ENCODE measurements at places on chromosomes 3 and 15. TPM values are rescaled to one million over a fixed set of nuclear protein-coding genes. Genes with fewer than 3 reads are reported as not detected.

TERC gene
- total RNA-seq: 190 TPM

DNA sequence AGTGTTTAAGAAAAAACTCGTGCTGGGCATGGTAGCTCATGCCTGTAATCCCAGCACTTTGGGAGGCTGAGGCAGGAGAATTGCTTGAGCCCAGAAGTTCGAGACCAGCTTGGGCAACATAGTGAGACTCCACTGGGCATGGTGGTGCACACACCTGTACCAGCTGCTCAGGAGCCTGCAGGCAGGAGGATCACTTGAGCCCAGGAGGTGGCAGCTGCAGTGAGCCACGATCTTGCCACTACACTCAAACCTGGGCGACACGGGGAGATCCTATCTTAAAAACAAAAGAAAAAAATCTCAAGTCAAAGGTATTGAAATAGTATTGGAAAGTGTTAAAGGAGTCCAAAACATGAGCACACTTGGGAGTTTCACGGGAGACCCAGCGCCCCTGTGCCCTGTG lies 14.0 kb downstream of the KLF13 start:
- DNase-seq: no peak
- H3K36me3 ChIP-seq: no peaks in the 10 kb centered on the region
- H3K27me3 ChIP-seq: no peaks in the 10 kb centered on the region
- H3K4me3 ChIP-seq: no peak overlapping the region
- H3K4me1 ChIP-seq: peaks cover 100% of the 10 kb centered on the region

DNA sequence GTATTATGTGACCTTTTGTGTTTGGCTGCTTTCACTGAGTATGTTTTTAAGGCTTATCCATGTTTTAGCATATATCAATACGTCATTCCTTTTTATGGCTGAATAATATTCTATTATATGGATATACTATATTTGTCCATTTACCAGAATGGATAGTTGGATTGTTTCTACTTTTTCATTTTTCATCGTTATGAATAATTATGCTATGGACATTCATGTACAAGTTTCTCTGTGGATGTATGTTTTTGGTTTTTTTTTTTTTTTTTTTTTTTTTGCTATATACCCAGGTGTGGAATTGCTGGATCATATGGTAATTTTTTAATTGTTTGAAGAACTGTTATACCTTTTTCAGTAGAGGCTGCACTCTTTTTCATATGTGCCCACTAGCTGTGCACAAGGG lies 23.5 kb downstream of the DOCK3 start:
- H3K4me1 ChIP-seq: no peaks in the 10 kb centered on the region
- H3K27me3 ChIP-seq: no peaks in the 10 kb centered on the region
- H3K27ac ChIP-seq: no peak overlapping the region
- no peaks in the 10 kb centered on the region for H3K36me3 ChIP-seq
- DNase-seq: no peak

- H3K36me3 ChIP-seq: no peaks in the 10 kb centered on the region
- H3K27me3 ChIP-seq: no peaks in the 10 kb centered on the region
- DNase-seq: no peak
- no peaks in the 10 kb centered on the region for H3K4me1 ChIP-seq
- H3K27ac ChIP-seq: no peak overlapping the region
Measured at GRCh38 chr15:27250223-27250622, 279.2 kb downstream of the GABRG3 start.

- H3K27ac ChIP-seq: no peak overlapping the region
- H3K4me3 ChIP-seq: no peak overlapping the region
Measured at GRCh38 chr3:168051531-168052471, 43.9 kb downstream of the GOLIM4 start.

GRCh38 chr3:191301017-191301416 lies 28.2 kb upstream of the CCDC50 start:
- no peaks in the 10 kb centered on the region for H3K36me3 ChIP-seq
- no peaks in the 10 kb centered on the region for H3K4me1 ChIP-seq
- H3K27ac ChIP-seq: no peak overlapping the region
- no peak overlapping the region for H3K4me3 ChIP-seq
- no peak for DNase-seq

- peak overlapping the region; percentile 68 for H3K27ac ChIP-seq
- no peaks in the 10 kb centered on the region for H3K27me3 ChIP-seq
- H3K4me3 ChIP-seq: peak overlapping the region; percentile 56
- H3K36me3 ChIP-seq: no peaks in the 10 kb centered on the region
- peak; percentile 32 for DNase-seq
Measured at GRCh38 chr15:72155003-72155621, 36.9 kb downstream of the SENP8 start.

- no peaks in the 10 kb centered on the region for H3K27me3 ChIP-seq
- H3K4me1 ChIP-seq: no peaks in the 10 kb centered on the region
- H3K36me3 ChIP-seq: no peaks in the 10 kb centered on the region
- no peak overlapping the region for H3K27ac ChIP-seq
- no peak overlapping the region for H3K4me3 ChIP-seq
- no peak for DNase-seq
Measured at GRCh38 chr3:54283470-54283869, 161.1 kb downstream of the CACNA2D3 start.

DNA sequence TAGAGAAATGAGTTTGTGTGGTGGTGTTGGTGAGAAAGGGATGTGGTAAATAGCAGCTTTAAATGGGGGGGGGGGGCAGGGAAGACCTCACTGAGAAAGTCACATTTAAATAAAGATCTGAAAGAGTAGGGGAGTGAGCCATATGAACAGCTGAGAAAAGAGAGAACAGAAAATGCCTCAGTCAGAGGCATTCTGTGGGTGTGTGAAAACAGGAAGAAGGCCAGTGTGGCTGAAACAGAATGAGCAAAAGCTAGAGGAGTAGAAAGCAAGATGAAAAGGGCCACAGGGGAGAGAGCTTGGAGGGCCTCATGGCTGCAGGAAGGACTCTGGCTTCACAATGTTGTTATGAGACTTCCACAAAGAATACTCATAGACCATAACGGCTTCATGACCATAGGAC lies 783.3 kb downstream of the ZPLD1 start:
- H3K36me3 ChIP-seq: no peaks in the 10 kb centered on the region
- DNase-seq: no peak
- no peaks in the 10 kb centered on the region for H3K4me1 ChIP-seq
- no peak overlapping the region for H3K27ac ChIP-seq
- H3K4me3 ChIP-seq: no peak overlapping the region
- H3K27me3 ChIP-seq: no peaks in the 10 kb centered on the region

GRCh38 chr3:18308096-18308650 lies 117.0 kb downstream of the SATB1 start:
- H3K4me1 ChIP-seq: no peaks in the 10 kb centered on the region
- H3K27me3 ChIP-seq: no peaks in the 10 kb centered on the region
- H3K27ac ChIP-seq: no peak overlapping the region
- DNase-seq: no peak

DNA sequence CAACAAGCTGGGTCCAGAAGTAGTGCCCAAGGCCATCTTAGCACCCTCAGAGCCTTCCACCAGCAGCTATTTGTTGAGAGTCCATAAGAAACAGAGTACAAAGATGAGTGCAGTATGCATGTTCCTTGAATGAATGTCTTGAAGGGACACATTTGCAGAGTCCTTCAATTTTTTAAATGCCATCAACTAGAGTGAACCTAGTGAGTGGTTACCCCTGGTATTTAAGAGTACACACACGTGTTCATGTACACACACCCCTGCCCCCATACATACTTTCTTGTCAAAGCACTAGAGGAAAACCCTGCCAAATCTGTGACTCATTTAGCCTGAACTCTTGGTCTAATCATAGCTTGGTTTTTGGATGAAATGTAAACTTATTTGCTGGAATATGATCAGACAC lies 84.5 kb upstream of the GALNT15 start:
- peak overlapping the region; percentile 58 for H3K27ac ChIP-seq
- H3K27me3 ChIP-seq: no peaks in the 10 kb centered on the region
- DNase-seq: no peak
- peaks cover 8% of the 10 kb centered on the region for H3K4me1 ChIP-seq

Data from tibial nerve (tissue), 4 donors.